ENCODE measurements at places on chromosomes 3 and 15. TPM values are rescaled to one million over a fixed set of nuclear protein-coding genes. Genes with fewer than 3 reads are reported as not detected.
A peak's percentile ranks its signal among the peaks of the same experiment; 100 is the strongest.

DNA sequence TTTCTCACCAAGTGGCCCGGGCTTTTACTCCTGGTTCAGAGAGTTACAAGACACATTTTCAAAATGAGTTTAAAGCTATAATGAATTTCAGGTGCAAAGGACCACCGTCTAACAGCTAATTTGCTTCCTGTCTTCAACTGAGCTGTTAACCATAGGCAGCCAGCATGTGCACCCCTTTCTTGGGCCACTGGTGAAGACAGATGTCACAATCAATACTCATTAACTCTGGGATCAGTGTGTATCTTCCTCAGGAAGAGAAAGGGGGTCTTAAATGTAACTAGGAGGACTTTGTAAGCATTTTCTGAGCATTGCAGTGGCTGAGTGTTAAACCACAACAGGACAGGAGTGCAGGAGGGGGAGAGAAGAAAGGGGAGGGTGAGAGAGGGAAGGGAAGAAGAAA lies 750.7 kb upstream of the CFAP20DC start:
- ATAC-seq: no peak

The BLM gene
- 81.4 TPM for total RNA-seq

The VIPR1 gene
- 12.1 TPM for total RNA-seq

GRCh38 chr15:101269479-101270223 lies 7.6 kb downstream of the SELENOS start:
- no peak for ATAC-seq

DNA sequence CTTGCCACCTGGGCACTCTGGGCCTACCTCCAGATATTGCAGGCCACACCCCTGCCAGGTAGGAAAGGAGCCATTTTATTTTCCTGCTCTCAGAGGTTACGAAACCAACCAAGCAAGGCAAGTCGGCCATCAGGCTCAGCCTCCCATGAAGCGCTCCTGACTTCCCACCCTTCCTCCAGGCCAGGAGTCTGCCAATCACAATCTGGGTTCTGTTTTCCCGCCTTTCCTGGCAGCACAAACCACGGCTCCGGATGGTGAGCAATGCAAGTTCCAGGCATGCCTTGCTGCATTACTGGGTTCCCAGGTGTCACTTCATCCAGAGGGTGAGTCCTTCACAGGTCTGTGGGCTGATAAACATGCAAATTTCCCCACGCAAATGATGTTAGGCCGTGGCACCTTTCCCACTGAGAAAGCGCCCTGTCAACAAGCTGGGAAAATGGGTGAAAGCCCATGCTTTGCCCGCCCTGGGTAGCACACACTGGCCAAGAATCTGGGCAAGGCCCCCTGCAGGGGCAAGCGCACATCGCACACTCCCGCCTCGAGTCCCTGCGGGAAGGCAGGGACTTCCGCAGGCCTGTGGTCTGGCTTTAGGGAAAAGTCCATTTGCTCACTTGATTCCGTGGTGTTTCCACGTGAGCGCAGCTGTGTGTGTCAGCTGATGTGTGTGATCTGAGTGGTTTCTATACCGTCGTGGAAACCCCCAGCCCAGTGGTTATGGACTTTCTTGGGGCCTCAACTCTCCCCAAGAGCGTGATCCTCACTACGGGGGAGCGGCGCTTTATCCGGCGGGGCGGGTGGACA lies 61.6 kb upstream of the RYK start:
- peak; percentile 49 for ATAC-seq

GRCh38 chr15:100730129-100730528 lies 127.7 kb downstream of the ASB7 start:
- no peak for ATAC-seq

- ATAC-seq: no peak
These were observed 478.3 kb upstream of the PPP2R3A start for GRCh38 chr3:135487261-135487660.

DNA sequence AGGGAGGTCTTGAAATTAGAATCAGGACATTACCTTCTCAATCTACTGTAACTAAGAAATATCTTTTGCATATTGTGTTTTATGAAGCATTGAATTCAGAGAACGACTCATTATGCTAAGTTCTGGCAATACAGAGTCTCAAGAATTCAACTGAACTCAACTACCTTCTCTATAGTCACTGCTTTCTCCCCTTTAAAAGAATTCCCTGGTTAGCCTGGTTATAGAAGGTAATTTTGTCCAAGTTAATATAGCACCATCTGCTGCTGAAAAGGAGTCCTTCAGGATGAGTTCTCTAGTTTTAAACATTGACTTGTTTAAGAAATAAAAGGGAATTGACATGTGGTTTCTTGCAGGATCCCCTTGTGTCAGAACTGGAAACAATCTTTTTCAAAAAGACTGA lies 60.2 kb downstream of the IL16 start:
- ATAC-seq: no peak

DNA sequence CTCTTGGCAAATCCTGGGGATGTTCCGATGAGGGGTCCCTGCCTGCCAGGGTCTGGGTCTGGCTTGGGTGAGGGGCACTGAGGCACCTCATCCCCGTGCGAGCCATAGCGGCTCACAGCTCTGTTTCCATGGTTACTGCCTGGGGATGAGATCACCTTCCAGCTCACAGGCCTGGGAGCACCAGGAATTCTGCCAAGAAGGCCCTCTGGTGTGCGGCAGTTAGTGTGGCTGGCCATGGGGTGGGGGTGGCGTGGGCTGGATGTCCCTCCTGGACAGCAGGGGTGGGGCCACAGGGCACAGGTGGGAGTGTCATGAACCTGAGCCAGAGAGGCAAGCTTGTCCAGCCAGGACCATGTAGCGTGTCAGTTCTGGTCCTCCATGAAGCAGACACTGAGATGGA lies 22.1 kb upstream of the PRR23E start:
- no peak for ATAC-seq

- no peak for ATAC-seq
These were observed 23.6 kb downstream of the SLMAP start for GRCh38 chr3:57779666-57780065.

DNA sequence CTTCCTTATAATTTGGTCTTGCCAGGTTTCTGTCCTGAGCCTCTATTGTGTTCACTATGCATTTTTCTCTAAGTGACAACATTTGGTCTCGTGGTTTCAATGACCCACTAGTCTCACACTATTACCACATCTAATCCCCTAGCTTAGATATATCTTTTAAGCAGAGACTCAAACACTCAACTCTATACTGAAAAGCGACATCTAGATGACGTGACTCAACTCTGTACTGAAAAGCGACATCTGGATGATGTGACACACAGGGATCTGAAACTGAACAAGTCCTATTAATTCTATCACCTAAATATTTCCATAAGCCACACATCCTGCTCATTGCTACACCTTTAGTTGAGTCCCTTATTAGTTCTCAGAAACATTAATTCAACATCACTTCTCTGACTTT lies 141.7 kb upstream of the MBNL1 start:
- ATAC-seq: peak; percentile 96

GRCh38 chr15:25875566-25875965 lies 12.4 kb upstream of the ATP10A start:
- no peak for ATAC-seq

The SUCLG2 gene
- total RNA-seq: 42.5 TPM

DNA sequence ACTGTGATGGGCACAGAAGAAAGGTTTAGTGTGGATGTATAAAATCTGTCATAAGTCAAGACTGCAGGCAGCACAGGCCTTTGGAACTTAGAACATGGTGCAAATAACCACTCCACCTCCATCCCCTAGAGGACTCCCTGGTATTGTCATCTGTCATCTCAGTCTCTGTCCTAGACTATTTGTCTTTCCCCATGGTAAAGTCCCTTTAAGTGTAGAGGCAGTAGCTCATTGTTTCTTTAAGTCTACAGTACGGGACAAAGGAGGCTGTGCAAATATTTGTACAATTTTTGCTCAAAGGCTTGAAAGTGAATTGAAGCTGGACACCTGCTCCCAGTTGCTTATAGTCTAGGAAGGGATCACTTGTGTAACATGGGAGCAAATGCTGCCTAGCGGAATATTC lies 3.2 kb upstream of the PXYLP1 start:
- no peak for ATAC-seq

The CATSPER2 gene
- 2.5 TPM for total RNA-seq

DNA sequence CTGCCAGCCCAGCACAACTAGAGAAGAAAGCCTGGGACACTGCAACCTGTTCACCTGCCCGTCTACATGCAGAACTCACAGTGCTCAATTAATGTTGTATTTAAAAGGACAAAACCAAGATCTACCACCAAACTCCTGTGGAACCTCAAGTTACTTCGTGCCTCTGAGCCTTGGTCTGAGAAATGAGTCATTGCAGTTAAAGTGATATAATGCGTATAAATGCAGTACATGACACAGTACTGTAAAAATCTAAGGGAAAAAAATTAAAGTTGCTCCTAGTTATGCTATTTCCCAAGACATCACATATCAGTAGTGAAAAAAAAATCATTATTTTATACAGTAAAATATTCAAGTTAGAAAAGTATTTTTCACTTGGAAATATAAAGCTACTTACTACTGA lies 138.9 kb downstream of the ZIC4 start:
- no peak for ATAC-seq

The MEIS2 gene
- not detected for total RNA-seq

- ATAC-seq: no peak
These were observed 453.6 kb upstream of the THBS1 start for GRCh38 chr15:39127151-39127790.

GRCh38 chr3:21919383-21919782 lies 168.4 kb upstream of the ZNF385D start:
- no peak for ATAC-seq

DNA sequence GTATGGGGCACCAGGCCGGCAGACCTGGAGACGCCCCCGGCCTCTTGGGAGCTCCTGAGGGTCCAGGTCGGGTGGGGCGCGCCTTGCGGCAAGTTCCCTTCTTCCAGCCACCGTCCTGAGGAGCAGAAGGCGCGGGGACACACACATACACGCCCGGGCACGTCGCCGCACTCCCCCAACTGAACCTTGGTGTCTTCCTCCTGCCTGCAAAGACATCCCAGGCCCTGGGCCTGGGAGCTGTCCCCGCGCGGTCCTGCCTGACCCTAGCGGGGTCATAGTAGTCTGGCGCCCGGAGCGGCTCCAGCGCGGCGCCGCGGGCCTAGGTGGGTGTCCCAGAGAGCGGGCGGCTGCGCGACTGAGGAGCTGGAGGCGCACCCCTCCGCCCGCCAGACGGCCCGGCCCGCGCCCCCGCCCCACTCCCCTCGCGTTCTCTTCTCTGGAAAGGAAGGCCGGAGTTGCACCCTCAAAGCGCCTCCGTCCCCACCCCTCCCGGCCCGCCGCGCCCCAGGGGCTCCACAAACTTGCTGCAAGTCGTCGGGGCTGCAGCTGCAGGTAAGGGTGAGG lies 185.9 kb upstream of the LINGO1 start:
- no peak for ATAC-seq

GRCh38 chr3:135106445-135106844 lies 311.4 kb downstream of the EPHB1 start:
- ATAC-seq: no peak

- no peak for ATAC-seq
These were observed 34.1 kb upstream of the POLG start for GRCh38 chr15:89368566-89369223.

DNA sequence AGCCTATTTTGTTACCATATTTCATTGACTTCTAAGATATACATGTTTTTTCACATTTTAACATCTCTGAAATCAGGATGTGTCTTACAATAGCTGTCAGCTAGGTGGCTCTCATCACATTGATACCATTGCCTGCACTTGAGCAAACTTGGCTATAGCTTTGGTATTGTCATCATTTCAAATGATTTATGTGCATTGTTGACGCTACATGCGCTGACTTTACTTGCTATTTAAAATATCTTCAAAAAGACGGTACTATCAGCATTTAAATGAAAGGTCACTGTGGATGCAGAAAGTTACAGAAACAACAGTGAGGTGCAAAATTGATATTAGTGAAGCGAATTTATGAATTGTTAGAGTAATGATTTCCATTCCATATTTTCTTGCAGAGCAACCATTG lies 54.0 kb upstream of the ABHD2 start:
- no peak for ATAC-seq

The ZNF860 gene
- total RNA-seq: not detected

- no peak for ATAC-seq
These were observed 698.1 kb downstream of the SI start for GRCh38 chr3:164380156-164380555.

GRCh38 chr15:99123713-99124451 lies 19.0 kb downstream of the SYNM start:
- ATAC-seq: no peak

The ISY1 gene
- 70.9 TPM for total RNA-seq

DNA sequence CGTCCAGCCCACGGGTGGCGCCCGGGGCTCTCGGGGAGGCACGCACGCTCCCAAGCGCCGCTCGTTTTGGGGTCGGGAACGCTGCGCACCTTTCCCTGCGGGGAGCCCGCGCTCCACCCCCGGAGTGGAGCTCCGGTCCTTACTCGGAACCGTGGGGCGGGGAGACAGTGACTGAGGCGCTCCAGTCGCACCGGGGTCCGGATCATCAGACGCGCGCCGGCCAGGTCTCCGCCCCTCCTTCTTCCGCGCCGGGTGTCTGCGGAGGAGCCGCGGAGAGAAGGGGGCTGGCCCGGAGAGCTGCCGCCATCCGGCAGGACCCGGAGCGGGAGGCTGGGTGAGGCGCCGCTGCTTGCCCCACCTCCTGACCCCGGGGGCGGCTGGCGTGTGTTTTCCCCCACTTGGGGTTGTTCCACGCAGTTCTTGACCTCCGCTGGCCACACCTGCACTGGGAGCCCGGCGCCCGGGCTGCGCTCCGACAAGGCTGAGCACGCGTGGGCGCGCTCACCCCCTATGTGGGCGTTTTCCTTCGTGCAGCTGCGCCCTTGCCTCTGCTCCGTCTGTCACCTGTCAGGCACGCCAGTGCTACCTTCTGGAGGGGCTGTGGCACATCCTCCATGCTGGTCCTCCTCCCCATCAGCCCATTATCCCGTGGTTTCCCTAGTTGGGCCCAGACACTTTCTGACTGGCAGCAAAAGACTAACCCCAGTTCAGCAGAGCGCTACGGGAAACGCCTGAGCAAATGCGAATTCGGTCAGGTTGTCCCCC lies at the start of gene MCF2L2:
MCF2L2 (minus strand) TSS at position 173 of the 765 bp plus-strand sequence. CDS start 642 bp downstream, outside the sequence.
- ATAC-seq: peak; percentile 72

- no peak for ATAC-seq
These were observed 15.3 kb upstream of the ROPN1 start for GRCh38 chr3:124007186-124007585.

DNA sequence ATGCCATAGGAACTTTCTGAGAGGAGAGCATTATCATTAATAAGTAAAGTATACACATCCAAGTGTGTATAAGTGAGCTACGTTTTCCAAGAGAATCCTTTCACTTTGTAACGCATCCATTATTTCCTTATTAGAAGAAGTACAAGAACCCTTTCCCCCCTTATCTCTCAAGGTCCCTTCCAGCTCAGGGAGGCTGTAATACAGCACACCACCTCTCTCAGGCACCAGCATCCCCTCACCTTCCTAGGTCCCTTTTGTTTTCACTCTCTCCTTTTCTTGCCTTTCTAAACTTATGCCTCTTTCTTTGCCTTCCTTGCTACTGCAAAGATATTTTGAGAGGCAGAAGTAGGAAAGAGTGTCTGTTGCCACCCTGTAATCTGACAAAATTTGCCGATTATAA lies 446.0 kb downstream of the GRM7 start:
- ATAC-seq: no peak

GRCh38 chr3:70614111-70614510 lies 301.7 kb upstream of the MDFIC2 start:
- ATAC-seq: no peak

All from activated T-helper 17 cell treated with anti-CD3 and anti-CD28 coated beads, Interleukin-2, amount 50 U/mL, for 72 hours (primary cell).